Fibroblast of skin of abdomen (primary cell): ENCODE measurements at places on chromosomes 6 and 20.

DNA sequence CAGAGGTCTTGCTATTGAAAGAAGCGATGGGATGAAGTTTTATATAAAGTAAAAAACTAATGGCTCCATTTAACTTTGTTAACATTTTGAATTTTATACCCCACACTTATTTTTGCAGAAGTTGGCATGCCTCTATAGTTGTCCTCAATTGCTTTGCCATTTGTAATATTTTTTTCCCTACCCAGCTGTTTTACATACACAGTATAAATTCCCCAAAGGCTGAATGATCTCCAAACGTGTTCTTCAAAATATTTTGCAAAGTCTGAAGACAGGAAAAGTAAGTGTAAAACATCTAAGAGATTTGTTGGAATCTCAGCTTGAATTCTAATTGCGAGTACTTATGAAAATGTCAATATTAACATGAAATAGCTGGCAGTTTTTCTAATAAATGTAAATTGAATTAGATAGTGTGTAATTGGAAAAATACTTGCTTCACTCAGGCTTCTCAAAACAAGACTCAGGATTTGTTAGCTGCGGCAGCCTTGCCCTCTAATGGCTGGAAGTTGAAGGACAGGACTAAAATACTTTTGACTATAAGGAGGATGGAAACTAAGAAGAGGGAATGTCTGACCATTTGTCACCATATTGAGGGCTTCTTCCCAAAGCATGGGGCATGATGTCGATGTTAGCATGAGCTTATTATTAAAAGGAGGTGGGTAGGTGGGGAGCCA lies 226.8 kb downstream of the UST start:
- DNase-seq, result peak; percentile 50

GRCh38 chr20:49283703-49284625 lies 6.1 kb upstream of the ZNFX1 start:
- DNase-seq, result no peak

DNA sequence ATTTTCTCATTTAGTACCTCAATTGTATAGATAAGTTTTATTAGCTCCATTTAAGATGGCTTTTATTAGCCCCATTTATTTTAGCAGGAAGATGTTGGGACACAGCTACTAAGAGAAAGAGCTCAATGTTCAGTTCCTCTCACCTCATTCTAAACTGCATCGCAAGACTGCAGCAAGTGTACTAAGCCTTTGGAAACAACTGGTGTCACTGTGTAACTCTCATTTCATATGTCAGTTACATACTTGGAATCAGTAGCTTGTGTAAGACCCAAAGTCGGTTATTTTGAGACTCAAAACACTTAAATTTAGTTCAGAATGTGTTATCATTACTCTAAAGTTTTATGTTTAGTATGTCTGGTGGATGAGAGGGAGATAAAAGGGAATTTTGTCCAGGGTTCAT lies 482.9 kb downstream of the BMP2 start:
- DNase-seq, result no peak

GRCh38 chr6:7251646-7252260 lies 61.2 kb downstream of the SSR1 start:
- no peak for DNase-seq

DNA sequence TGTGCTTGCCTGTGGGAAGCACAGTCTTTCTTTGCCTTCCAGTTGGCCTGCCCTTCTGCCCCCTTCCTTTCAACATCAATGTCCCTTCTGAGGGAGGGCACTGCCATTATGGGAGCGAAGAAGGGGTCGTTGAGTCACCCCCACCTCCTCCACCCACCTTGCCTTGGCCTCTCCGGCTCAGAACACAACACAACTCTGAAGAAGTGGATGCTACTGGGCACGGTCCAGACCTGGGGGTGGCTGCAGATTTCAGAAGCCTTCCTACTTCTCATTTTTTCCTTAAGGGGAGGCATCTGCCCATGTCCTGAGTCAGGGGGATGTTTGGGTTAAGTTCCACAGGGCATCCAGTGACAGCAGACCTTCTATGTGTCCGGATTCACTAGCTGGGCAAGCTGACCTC lies 72.1 kb downstream of the GFOD1 start:
- DNase-seq, result no peak

DNA sequence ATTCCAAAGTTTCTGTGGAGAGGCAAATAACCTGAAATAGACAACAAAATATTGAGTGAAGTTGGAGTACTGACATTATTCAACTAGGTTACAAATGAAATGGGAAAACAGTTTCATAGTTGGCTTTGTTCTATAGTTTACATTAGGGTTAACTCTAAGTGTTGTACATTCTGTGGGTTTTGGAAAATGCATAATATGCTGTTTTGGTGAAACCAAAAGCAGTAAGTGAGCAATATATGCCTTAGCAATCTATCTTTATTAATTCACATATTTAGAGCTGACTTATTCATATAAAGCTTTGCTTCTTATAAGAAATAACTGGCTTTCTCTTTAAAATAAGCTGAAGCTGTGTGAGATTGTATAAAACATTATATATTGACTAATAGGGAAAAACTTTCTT lies 157.5 kb upstream of the AHI1 start:
- DNase-seq, result peak; percentile 24
